ENCODE measurements at places on chromosomes 4 and X.

DNA sequence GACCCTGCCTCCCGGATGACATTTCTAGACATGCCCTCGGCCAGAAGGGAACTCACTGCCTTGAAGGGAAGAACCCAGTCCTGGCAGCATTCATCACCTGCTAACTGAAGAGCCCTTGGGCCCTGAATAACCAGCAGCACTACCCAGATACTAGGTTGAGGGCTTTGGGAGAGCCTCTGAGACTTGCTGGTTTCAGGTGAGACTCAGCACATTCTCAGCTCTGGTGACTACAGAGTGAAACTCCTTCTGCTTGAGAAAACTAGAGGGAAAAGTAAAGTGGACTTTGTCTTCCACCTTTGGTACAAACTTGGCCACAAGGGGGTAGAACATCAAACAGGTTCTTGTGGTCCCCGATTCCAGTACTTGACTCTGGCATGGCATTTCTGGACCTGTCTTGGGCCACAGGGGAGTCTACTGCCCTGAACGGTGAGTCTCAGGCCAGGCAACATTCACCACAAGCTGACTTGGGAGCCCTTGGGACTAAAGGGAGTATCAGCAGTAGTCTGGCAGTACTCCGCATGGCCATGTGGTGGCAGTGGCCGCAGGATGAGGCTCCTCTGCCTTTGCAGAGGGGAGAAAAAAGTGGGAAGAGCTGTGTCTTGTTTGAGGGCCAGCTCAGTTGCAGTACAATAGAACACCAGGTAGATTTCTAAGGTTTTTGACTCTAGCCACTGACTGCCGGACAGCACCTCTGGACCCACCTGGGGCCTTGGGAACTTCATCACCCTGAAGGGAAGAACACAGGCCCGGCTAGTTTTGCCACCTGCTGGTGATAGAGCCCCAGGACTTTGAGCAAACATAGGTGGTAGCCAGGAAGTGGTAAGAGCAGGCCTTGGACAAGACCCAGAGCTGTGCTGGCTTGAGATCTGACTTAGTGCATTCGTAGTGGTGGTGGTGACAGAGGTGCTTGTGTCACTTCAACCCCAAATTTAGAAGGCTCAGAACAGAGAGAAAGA, 414.8 kb downstream of the OPHN1 start:
- DNase-seq: no peak

DNA sequence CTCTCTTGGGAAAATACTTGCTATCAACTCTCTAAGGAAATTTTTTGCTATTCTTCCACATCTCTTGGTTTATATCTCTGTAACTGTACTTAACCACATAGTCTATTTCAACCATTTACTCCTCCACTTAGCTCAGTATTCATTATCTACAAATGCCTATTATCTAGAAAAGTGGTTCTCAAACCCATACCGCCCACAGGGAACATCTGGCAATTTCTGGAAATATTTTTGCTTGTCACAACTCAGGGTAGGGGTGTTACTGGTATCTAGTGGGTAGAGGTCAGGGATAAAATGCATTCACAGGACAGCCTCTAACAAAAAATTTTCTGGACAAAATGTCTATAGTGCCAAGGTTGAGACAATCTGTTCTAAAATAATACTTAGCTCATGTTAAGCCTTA, 14.4 kb downstream of the ATRX start:
- DNase-seq: no peak

DNA sequence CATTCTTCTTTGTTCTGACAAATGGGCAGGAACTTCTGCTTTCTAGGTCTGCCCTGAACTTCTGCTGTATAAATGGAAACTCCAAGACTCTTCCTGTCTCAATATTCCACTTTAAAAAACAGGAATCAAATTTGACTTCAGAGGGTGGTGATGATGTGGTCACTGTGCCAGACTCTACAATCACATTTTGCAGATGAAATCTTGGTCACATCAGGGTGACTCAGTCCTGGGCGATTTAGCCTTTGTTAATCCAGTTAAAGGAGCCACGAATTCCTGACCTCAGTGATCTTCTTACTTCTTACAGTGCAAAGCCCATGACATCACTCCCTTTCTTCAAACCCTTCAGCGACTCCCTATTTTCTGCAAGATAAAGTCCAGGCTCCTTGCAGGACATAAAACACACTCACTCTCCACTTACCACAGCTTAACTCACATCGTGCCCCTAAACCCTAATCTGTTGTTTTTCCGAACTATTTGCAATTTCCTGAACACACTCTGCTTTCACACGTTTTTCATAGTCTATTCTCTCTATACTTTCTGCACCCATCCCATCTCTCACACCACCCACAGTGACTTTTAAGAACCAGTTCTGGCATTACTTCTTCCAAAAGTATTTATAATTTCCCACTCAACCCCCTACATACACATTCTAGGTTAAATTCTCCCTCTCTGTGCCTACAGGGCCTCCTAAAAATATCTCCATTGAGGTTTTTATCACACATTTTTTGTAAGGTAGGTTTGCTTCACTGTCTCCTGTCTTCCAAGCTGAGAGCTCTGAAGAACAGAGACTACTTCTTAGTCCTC, 11.1 kb downstream of the GASK1B start:
- no peak for DNase-seq

- DNase-seq: no peak
Observed at GRCh38 chrX:101257448-101258258, 33.5 kb downstream of the TAF7L start.

GRCh38 chr4:107747748-107748486, 27.9 kb upstream of the PAPSS1 start:
- DNase-seq: no peak

DNA sequence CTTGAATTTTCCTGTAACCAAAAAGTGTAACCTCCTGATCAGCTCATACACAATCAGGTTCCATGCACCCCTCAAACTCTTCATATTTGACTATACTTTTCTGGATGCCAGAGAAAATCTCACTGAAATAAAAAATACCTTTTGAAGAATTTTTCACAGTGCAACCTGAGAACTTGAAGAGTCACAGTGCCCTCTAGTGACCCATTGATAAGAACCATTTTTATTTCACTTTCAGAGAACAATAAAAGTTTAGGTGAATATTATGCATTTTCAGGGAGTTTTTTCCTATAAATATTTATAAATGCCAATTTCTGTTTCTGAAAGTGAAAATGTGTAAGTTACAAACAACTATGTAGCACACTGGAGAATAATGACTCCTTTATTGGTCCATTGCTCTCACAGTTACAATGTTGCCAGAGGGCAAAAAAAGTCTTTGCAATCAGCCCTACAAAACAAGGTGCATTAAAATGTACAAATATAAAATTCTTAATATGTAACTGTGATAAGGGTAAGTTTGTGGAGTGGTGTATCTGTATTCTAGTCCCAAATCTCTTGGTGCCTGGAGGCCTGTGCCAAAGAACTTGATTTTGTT, 153.6 kb upstream of the INTU start:
- DNase-seq: no peak

DNA sequence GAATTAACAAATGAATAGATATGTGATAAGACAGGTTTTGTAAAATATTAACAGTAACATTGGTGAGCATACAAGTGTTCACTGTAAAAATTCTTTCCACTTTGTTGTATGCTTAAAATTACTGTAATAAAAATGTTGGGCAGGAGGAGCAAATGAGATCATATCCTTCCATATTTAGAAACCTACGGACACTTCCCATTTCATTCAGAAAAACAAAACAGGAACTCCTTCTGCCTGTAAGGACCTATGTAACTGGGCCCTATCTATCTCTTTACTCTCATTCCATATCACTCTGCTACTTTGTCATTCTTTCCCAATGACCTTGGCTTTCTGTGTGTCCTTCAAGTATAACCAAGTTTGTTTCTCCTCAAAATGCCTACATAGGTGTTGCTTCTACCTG, 53.7 kb upstream of the SLC39A8 start:
- DNase-seq: no peak

DNA sequence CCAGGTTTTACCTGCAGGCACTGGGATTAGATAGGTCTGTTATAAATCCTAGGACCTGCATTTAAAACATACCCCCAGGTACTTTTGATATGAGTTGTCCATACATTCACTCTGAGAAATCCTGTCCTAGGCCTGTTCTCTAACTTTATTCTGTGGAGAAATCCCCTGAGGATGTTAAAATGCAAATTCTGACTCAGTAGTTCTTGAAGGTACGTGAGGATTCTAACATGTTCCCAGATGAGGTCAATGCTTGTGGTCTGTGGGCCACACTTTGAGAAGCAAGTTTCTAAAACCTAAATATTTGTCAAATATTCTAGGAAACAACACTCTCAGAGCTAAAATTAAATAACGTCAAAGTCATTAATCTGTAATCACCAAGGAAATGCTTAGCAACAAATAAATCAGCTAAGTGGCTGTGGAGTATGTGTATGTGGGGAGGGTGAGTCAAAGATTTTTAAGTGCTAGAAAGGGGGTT, 101.3 kb upstream of the MAGEB16 start:
- DNase-seq: no peak

DNA sequence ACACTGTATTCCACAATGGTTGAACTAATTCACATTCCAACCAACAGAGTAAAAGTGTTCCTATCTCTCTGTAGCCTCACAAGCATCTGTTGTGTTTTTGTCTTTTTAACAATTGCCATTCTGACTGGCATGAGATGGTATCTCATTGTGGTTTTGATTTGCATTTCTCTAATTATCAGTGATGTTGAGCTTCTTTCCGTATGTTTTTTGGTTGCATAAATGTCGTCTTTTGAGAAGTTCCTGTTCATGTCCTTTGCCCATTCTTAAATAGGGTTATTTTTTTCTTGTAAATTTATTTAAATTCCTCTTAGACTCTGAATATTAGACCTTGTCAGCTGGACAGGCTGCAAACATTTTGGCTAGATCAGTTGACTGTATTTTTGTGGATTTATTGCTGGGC, 78.2 kb downstream of the VSIG4 start:
- DNase-seq: no peak

DNA sequence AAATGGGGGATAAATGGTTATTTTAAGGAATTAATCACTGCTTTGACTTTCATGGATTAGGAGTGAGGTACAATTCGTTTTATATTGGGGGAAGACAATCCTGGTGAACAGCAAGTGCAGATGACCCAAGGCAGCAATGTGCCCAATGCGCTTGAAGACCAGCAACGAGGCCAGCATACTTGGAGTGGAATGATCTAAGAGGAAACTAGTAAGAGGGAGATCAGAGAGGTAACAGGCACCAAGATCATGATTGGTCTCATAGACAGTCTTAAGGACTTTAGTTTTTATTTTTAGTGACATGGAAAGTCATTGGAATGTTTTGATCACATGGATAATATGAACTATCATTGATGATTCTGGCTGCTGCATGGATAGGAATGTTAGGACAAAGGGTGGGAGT, 90.6 kb downstream of the BMPR1B start:
- no peak for DNase-seq

DNA sequence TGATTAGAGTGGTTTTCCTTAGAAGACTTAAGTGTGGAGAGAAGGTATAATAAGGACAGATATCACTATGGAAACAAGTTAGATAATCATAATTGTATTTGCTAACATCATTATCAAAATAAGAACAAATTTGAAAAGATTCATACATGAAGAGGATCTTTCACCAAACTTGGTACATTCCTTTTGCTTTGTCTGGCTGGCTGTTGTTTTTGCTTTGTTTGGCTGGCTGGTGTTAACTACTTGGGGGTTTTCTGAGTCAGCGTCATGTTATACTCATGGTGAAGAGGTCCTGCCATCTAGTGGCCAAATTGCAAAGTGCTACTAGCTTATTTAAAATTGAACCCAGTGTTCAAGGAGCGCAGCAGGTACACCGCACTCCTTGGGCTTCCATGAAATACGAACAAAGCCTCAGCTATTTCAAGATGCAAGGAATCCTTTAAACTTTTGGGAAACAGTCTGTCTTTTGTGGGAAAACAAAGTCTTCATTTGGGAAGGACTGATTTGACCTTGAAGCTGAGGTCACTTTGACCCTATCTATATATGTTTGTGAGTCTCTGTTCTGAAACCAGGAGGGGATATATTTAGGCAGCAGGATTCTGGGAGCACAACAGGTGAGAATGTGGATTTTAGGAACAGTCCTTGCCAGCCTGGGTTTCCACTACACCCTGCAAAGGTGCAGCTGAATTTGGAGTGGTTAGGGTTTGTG, 129.7 kb downstream of the PLS3 start:
- no peak for DNase-seq

DNA sequence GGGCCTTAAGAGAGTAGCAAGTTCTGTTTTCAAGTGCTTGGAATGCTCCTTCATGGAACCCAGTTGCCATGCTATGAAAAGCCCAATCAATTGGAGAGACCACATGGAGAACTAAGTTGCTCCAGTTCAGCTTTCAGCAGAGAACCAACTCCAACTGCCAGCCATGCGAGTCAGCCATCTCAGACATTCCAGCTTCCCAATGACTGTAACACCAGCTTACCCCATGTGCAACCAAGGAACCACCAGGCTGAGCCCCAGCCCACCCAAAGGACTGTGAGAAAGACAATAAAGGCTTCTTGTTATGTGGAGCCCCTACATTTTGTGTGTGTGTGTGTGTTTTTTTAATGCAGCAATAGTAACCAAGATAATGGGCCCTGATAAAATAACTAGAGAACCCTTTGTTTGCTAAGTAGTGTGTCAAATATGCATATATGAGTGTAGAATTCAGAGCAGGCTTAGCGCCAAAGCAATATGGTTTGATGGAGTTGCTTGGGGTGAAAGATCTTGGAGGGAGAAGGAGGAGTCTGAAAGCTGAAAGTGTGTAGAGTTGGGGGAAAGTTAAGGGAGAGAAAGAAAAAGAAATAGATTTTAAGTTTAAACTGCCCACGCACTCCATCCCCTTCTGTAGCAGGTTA, 35.0 kb upstream of the CCKAR start:
- no peak for DNase-seq

GRCh38 chrX:130552444-130553073, 150.8 kb downstream of the RBMX2 start:
- no peak for DNase-seq

- DNase-seq: no peak
Observed at GRCh38 chr4:32172761-32173160, 1452.6 kb downstream of the PCDH7 start.

GRCh38 chr4:120207021-120207420, 140.4 kb upstream of the MAD2L1 start:
- DNase-seq: no peak

GRCh38 chr4:77194989-77195388, 38.0 kb downstream of the CCNG2 start:
- no peak for DNase-seq

GRCh38 chr4:11069083-11069482, 359.6 kb downstream of the HS3ST1 start:
- DNase-seq: no peak

DNA sequence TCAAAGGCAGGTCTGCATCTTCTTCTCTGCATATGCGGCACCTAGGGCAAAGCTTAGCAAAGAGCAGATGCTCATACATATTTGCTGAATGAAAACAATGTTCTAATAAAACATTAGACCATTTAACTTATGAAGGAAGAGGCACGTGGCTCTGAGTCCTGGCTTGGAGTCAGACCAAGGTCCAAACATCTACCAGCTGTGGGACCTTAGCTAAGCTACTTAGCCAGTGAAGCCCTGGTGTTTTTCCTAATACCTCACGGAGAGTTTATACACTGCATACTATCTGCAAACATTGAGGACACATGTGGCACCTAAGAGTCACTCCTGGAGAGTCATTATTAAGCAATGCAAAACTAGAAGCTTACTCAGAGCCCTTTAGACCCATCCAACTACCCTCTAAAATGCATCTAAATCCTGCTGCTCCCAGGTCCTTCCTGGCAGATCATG, 9.0 kb downstream of the PDGFC start:
- no peak for DNase-seq

All from stimulated activated CD8-positive, alpha-beta memory T cell treated with anti-CD3 and anti-CD28 coated beads, Interleukin-4, amount 100 ng/mL, for 1 hour (primary cell).